Breast epithelium (tissue), 4 donors: ENCODE measurements at places on chromosomes 5 and 9. TPM values are rescaled to one million over a fixed set of nuclear protein-coding genes. Genes with fewer than 3 reads are reported as not detected.

Gene MOB3B
- total RNA-seq: 12.8 TPM

Gene DCTN3
- 114 TPM for total RNA-seq

Gene NSD1
- 52.2 TPM for total RNA-seq

GRCh38 chr5:13207112-13207511, 737.4 kb downstream of the DNAH5 start:
- no peaks in the 10 kb centered on the region for H3K4me1 ChIP-seq
- no peak for DNase-seq
- no peak overlapping the region for H3K4me3 ChIP-seq
- no peak overlapping the region for H3K27ac ChIP-seq
- no peaks in the 10 kb centered on the region for H3K27me3 ChIP-seq
- H3K36me3 ChIP-seq: no peaks in the 10 kb centered on the region

DNA sequence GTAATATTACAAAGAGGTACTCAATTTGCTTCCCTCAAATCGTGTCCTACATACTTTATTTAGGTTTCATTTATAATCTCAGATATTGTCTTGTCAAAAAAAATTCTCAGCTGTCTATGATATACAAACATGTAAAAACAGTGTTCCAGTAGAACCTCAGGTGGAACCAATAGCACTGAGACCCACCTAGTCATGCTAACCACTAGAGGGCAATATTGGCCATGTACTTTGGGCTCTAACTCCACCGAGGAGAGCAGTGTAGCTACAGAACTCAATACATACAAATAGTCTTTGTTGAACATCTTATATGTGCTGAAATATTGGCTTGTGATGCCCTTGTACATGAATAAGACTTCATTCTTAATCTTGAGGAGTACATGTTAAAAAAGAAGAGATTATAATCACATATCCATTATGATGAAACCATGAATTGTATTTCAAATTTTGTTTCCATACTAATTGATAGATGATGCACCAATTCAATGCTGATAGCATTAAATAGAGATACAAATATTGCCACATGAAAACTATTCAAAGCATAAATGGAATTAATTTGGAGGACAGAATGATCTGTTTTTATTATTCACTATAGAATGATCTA, 71.2 kb upstream of the CNTLN start:
- DNase-seq: no peak
- no peaks in the 10 kb centered on the region for H3K27me3 ChIP-seq
- H3K4me1 ChIP-seq: no peaks in the 10 kb centered on the region

- H3K4me3 ChIP-seq: no peak overlapping the region
- H3K4me1 ChIP-seq: no peaks in the 10 kb centered on the region
- H3K27ac ChIP-seq: no peak overlapping the region
- no peaks in the 10 kb centered on the region for H3K27me3 ChIP-seq
- DNase-seq: no peak
Observed at GRCh38 chr5:76221311-76221710, 138.1 kb downstream of the SV2C start.

DNA sequence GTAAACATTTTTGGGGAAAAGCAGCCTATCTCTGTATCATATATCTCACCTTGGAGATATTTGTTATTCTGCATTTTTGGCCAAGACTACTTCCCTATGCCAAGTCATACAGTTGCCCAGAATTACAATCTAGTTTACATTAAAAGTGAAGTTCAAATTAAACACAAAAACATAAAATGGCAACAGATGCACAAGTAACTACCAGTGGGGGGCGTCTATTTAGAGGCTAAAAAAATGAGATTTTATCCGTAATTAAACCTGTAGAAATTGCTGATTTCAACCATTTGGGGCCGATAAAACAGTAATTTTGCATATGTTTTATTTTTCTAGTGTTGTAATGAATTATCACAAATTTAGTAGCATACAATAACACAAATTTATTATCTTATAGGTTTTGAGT, 787.1 kb upstream of the CHD1 start:
- DNase-seq: no peak
- H3K36me3 ChIP-seq: no peaks in the 10 kb centered on the region
- no peak overlapping the region for H3K4me3 ChIP-seq
- no peaks in the 10 kb centered on the region for H3K4me1 ChIP-seq

- no peak overlapping the region for H3K27ac ChIP-seq
- no peaks in the 10 kb centered on the region for H3K36me3 ChIP-seq
- DNase-seq: no peak
- no peaks in the 10 kb centered on the region for H3K27me3 ChIP-seq
- H3K4me3 ChIP-seq: no peak overlapping the region
- no peaks in the 10 kb centered on the region for H3K4me1 ChIP-seq
Observed at GRCh38 chr5:131986161-131986912, 25.1 kb downstream of the ACSL6 start.
